ENCODE measurements at places on chromosomes 2 and 18.

GRCh38 chr2:96534701-96535181, 1.8 kb upstream of the ARID5A start:
- DNase-seq: no peak

GRCh38 chr2:219142329-219142728, 18.3 kb downstream of the NHEJ1 start:
- peak; percentile 58 for DNase-seq

DNA sequence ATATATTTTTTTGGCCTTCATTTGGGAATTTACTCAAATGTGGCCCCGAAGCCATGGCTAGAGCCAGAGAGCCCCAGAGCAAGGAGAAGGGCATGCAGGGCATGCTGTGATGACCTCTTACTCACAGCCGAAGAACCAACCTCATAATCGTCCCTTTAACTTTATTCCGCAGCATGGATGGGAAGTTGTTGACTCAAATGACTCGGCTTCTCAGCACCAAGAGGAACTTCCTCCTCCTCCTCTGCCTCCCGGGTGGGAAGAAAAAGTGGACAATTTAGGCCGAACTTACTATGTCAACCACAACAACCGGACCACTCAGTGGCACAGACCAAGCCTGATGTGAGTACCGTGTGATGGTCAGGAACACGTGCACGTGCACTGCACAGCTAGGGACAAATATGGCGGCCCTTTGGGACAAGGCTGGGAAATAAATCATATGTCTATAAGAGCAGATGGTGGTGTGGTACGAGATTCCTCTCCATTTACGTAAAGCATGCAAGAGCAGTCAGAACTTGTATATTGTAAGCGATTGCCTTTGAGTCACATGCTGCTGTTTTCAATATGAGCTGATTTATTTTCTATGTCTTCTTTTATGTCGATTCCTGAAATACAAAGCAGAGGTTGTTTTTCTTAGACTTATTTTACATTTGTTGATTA, 280.9 kb downstream of the NEDD4L start:
- no peak for DNase-seq

- DNase-seq: no peak
These were observed 34.5 kb downstream of the PIK3C3 start for GRCh38 chr18:41989508-41989907.

GRCh38 chr18:79856119-79857007, 58.6 kb downstream of the KCNG2 start:
- DNase-seq: no peak

DNA sequence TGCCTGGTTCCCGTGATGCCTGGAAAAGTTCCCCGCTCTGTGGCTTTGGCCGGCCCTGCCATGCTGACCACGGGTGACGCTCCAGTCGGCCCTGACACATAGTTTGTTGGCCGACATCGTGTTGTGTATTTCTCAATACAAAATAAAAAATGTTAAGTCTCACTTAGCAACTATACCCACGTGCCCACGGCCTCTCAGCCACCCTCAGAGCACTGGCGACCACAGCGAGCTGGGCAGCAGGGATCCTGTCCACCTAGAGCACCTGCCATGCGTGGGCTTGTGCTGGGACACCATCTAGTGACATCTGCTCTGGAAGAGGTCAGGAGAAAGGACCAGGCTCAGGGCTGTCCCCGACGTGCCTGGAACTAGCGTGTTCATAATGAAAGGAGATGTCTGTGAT, 261.7 kb downstream of the HDAC4 start:
- DNase-seq: no peak

GRCh38 chr2:149365931-149366583, 35.7 kb downstream of the LYPD6 start:
- DNase-seq: peak; percentile 57

- no peak for DNase-seq
These were observed 50.6 kb downstream of the SLC66A2 start for GRCh38 chr18:79900610-79901570.

GRCh38 chr18:63063171-63063570, 256.4 kb downstream of the BCL2 start:
- DNase-seq: peak; percentile 8

DNA sequence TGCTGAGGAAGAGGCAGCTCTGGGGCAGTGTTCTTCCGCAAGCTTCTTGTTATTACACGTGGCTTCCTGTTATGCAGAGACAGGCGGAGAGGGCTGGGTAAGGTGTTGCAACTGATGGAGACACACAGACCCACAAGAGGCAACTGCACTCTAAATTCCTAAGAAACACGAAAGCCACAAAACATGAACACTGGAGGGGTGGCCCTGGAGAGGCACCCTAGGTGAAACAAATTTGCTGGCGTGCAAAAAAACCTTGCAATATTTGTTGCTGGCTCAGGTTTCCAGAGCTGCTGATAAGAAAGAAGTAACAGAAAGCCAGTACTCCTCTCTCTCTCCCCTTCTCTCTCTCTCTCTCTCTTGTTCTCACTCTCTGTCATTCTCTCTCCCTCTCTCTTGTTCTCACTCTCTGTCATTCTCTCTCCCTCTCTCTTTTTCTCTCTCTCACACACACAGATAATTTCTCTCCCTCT, 31.8 kb downstream of the ARHGAP25 start:
- no peak for DNase-seq

DNA sequence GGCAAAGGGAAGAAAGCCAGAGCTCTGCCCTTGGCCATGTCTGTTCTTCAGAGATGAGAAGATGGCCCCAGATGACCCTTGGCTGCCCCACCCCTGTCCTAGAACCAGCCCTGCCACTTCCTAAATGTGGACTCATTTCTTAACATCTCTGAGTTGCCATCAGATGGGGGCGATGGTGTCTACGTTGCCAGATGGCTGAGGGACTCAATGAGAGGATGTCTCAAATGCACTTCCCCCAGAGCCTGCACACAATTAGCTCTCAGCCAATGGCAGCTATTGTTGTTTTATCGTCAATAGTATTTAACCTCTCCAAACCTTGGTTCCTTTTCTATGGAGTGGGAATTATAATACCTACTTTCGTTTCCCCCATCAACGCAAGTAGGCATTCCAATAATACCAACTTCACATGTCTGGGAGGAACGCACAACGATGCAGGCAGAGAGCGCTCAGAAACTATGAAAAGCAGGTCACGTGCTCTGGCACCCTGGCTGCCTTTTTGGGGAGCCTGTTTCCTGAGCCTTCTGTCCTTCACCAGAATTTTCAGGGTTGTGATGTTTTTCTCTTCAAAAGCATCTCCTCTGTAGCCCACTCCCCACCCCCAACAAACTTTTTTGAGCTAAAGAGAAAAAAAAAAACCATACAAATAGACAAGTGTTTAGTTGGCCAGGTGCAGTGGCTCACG, 100.3 kb downstream of the MCFD2 start:
- DNase-seq: no peak

DNA sequence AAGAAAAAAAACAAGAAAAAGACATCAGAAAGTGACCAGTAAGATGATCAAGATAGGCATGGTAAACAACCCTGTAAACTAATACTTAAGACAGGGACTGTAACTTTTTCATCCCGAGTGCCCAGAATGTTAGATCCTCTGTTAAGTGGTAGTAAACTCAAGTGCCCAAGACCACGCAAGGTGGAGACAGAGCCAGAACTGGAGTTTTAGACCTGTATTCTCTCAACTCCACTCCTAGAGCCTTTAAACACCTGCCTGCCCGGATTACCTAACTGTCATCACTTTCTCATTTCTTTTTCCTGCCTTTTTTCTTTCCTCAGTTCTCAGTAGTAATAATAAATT, 75.2 kb upstream of the CDCA7 start:
- DNase-seq: no peak

Data from Calu3 (cell line).